Activated naive CD8-positive, alpha-beta T cell treated with anti-CD3 and anti-CD28 coated beads, Interleukin-2, amount 50 U/mL, for 16 hours (primary cell): ENCODE measurements at places on chromosomes 13 and 19.

- DNase-seq = no peak
Measured at GRCh38 chr13:43514311-43514710, 272.5 kb downstream of the ENOX1 start.

DNA sequence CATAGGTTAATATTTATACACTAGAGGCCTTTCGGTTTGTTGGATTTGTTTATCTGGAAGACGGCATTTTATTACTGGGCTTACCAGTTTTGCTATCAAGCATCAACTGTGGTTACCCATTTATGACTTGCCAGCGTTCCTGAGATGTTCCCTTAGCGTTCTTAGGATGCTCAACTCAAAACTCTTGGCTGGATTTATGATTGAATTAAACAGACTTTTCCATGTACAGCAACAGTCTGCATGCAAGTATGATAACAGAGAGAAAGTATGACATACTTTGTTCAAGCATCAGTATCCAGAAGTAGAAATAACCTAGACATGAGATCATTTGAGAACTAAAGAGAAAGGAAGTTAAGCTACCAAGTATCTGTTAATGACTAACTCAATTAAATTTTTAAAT lies 29.9 kb upstream of the RNF113B start:
- DNase-seq = no peak

DNA sequence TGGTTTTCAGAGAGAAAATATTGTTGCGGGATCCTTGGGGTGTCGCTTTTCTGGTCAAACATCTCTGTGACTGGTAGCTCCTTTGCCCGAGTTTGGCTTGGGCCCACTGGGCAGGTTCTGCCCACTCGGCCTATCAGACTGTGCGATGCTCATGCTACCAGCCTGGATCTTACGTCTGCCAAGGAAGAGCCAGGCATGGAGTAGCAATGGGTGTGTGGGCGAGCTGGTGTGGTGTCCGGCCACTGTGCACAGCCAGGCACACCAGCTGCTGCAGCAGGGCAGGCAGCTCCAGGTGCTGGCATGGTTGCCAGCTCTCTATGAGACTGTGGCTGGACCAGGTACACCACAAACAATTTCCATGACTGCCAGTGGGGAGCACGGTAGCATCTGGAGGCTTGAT lies 1351.8 kb upstream of the PCDH20 start:
- no peak for DNase-seq

GRCh38 chr19:28519952-28520861 lies 692.7 kb downstream of the UQCRFS1 start:
- no peak for DNase-seq

- no peak for DNase-seq
Measured at GRCh38 chr19:3986260-3987041, 1.2 kb upstream of the EEF2 start.
